Omental fat pad (tissue), 4 donors: ENCODE measurements at places on chromosomes 1 and 21. TPM values are rescaled to one million over a fixed set of nuclear protein-coding genes. Genes with fewer than 3 reads are reported as not detected.

The SH2D5 gene
- total RNA-seq: 5.8 TPM

The VAV3 gene
- 5.4 TPM for total RNA-seq

The NHLH1 gene
- total RNA-seq: 0.46 TPM

The CYP4A11 gene
- total RNA-seq: not detected

The RNF207 gene
- total RNA-seq: 48.2 TPM

The EVA1B gene
- 41.6 TPM for total RNA-seq

The ZNF669 gene
- total RNA-seq: 5.5 TPM

The FNDC5 gene
- 3.0 TPM for total RNA-seq

The SPRR1A gene
- not detected for total RNA-seq

The RAB42 gene
- 8.5 TPM for total RNA-seq

The H6PD gene
- total RNA-seq: 78.6 TPM

The DMBX1 gene
- total RNA-seq: not detected

DNA sequence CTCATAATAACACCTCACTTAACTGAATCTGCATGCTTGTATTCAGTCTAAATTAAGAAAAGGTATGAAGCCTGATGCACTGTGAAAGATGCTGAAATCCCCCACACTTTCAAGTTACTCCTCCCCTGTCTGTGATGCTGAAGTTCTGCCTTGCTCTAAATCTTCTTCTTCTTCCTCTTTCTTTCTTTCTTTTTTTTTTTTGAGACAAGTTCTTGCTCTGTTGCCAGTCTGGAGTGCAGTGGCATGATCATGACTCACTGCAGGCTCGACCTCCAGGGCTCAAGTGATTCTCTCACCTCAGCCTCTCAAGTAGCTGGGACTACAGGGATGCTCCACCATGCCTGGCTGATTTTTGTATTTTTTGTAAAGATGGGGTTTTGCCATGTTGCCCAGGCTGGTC, 231.0 kb upstream of the B3GALT2 start:
- no peak for DNase-seq

DNA sequence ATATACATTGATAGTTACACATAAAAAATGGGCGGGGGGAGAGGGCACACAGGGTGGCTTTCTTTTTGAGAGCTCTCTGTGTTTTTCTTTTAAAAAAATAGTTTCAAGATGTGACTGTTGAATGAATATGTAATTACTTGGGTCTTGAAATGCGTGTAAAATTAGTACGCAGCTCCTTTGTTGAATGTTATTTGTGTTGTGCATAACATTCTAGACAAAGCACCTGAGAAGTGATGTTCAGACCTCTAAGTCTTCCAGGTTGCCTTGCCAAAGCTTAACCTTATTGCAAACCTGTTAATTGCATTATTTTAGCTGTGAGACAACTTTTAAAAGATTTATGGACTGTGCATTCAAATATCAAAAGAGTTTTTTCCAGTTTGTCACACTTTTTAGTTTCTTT, 5.4 kb downstream of the PBX1 start:
- DNase-seq: no peak

DNA sequence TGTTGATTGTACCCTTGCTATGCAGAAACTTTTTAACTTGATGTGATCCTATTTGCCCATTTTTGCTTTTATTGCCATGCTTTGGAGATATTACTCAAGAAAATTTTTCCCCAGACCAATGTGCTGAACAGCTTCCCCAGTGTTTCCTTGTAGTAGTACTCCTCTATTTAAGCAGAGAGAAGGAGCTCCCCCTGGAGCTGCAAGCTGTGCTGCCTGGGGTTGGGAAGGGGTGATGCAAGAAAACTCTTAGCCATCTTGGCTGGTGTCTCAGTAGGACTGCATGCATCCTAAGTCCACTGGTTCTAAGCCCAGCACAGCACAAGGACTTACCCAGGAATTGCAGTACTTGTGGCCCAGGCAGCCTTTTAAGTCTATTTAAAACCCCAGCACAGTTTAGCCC, 121.6 kb downstream of the NTMT2 start:
- no peak for DNase-seq

GRCh38 chr1:241939798-241940197, 17.8 kb upstream of the BECN2 start:
- DNase-seq: no peak

- DNase-seq: no peak
Measured at GRCh38 chr21:14492931-14493330, 53.2 kb downstream of the SAMSN1 start.

GRCh38 chr1:160748878-160749269, 9.8 kb downstream of the SLAMF7 start:
- no peak for DNase-seq

- DNase-seq: no peak
Measured at GRCh38 chr1:11990303-11991032, 10.2 kb downstream of the MFN2 start.

GRCh38 chr1:67584938-67585337, 100.1 kb upstream of the GADD45A start:
- no peak for DNase-seq

DNA sequence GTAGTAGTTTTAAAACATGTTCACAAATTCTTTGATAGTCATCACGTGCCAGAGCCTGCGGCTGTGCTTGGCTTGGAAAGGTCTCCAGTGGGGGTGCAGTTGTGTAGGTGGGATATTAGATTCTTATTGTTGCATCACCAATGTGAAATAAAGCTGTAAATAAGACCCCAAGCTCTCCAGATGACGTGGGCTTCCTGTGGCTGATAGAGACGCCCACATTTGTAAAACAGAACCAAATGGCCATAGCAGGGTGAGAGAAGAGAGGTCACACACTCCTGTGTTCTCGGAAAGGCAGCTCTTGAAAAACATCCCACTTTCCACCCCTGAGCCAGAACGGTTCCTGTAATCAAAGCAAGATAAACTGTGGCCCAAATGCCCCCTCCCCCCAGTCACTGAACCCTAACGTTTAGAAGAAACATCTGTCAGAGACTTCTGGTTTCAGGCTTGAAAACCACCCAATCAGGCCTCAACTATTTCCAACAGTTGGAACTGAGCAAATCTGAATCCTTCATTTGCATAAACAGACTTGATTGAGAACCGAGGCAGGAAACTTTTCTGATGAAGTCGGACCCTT, 6.6 kb upstream of the NTPCR start:
- DNase-seq: no peak

DNA sequence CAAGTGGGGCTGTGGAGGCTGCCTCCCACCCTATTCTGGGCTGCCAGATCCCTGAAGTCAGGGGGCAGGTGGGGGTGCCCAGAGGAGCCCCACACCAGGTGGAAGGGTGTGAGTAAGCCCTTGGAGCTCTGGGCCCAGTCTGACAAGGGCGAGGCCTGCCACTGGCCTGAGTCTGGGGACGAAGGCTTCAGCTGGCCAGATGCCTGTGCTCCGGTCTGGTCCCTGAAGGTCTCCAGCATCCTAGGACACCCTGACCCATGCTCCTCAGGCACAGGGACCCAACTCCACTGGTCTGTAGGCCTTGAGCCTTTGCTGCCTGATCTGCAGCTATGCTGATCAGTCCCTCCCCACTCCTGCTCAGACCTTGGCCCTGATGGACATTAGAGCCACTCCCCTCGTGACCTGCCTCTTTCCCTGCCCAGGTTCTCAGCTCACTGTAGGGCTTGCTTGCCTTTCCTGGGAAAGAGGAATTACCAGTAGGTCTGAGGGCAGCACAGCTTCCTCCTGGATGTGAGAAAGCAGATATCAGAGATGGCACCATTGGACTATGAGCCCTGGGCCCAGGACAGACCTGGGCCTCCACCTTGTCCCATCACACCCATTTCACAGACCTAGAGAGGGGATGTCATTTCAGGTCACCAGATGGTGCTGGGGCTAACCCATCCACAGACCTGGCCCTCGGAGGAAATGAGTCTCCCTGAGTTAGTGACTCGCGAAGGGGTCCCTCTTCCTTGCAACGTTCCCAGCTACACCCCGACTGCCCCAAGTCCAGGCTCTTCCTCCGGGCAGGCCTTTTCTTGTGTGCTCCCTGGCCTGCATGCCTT, 32.8 kb upstream of the CSF3R start:
- no peak for DNase-seq

GRCh38 chr1:29416267-29417146, 180.2 kb downstream of the PTPRU start:
- no peak for DNase-seq

DNA sequence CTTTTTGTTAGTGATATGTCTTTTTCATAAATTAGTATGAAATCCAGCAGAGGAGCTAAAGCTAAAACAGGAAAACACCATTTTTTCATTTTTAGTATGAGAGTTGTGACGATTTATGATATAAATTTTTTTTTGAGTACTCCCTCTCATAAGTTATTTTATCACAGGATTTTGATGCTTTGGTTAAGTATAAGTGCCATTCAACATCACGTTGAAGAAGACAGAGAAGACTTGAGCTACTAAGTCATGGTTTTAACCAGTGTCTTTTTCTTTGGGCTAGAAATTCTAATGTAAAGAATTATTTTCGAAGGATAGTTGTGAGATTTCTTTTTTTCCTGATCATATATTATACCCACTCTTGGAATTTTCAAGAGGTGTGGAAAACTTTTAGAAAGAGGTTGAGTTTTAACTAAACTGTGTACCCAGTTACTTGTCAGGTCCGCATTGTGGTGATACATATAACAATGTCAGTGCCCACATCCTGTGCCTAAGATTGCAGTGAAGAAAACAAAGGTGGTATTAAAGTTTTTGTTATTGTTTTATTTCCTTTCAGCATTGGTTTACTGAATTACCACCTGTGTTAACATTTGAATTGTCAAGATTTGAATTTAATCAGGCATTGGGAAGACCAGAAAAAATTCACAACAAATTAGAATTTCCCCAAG, 93.8 kb downstream of the USP25 start:
- DNase-seq: no peak

GRCh38 chr1:51301152-51301843, 29.1 kb downstream of the TTC39A start:
- DNase-seq: no peak

- DNase-seq: peak; percentile 98
Measured at GRCh38 chr21:44949779-44950198, 10.0 kb downstream of the SLX9 start.

DNA sequence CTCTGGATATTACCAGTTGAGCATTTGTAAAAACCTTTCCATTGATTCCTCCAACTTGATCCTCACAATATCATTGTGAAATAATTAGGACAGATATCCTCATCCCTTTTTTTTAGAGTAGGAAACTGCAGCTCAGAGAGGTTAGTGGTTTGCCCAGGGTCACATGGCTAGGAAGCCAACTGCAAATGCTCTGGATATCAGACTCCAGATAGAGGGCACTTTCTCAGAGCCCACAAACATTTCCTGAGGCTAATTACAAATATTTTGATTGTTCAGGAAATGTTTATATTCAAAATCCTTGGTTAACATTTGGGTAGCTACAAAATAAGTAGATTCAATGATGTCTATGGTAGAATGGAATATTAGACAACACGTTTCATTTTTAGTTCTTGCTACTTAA, 154.8 kb upstream of the DPYD start:
- DNase-seq: no peak

- no peak for DNase-seq
Measured at GRCh38 chr1:26789931-26790330, 2.2 kb downstream of the PIGV start.

- DNase-seq: no peak
Measured at GRCh38 chr21:39373634-39374033, 24.7 kb upstream of the HMGN1 start.

DNA sequence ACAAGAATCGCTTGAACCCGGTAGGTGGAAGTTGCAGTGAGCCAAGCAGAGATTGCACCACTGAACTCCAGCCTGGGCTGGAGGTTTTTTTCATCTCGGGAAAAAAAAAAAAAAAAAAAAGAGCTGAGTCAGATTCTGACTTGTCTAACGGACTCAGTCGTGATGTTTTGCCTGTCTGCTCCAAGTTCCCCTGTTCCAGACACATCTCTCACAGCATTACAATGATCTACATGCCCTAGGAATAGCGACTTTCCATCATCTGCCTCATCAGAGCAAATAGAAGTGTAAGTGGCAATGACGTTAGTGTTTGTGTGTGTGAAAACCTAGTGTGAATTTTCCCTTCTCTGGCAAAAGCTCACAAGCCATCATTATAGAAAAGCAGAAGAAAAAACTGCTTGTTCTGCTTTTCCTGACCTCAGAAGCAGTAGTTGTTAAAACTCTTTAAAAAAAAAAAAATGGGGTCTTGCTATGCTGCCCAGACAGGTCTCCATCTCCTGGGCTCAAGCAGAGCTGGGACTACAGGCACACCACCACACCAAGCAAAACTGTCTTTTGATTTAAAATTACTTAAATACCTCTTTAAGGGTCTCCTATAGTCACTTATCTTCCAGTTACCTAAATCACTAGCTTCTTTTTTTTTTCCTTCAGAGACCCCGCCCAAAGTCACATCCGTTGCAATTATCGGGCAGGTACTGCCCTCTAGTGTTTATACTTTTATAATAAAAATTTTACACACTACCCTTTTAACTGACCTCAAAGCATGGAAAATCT, 37.3 kb downstream of the PLEKHO1 start:
- DNase-seq: no peak

DNA sequence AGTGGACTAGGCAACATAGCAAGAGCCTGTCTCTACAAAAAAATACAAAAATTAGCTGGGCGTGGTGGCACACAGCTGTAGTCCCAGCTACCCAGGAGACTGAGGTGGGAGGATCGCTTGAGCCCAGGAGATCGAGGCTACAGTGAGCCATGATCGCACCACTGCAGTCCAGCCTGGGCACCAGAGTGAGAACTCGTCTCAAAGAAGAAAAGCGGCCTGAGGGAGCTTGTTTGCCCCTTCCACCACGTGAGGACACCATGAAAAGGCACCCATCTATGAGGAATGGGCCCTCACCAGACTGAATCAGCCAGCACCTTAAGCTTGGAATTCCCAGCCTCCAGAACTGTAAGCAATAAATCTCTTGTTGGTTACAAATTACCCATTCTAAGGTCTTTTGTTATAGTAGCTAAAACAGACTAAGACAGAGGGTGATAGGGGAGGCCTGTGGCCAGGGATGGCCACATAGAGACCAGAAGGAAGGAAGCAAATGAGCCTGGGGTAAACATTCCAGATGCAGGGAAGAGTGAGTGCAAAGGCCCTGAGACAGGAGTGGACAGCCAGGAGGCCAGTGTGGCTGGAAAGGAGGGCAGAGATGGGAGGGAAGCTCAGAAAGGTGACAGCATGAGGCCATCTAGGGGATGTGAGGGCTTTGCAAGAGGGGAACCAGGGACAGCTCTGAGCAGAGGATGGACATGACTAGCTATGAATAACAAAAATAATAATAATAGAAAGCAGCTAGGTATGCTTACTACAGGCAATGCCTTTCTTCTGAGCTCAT, 120.1 kb downstream of the MATN1 start:
- DNase-seq: no peak

DNA sequence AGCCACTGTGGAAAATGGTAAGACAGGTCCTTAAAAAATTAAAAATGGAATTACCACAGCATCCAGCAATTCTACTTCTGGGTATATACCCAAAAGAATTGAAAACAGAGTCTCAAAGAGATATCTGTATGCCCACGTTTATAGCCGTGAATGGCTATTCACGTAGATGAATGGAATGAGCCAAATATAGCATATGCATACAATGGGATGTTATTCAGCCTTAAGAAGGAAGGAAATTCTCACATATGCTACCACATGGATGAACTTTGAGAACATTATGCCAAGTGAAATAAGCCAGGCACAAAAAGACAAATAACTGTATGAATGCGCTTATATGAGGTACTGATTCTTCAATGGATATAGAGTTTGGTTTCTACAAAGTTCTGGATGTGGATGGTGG, 134.5 kb upstream of the KCNE2 start:
- no peak for DNase-seq
